T-cell (primary cell): ENCODE measurements at places on chromosomes 16 and 17.

DNA sequence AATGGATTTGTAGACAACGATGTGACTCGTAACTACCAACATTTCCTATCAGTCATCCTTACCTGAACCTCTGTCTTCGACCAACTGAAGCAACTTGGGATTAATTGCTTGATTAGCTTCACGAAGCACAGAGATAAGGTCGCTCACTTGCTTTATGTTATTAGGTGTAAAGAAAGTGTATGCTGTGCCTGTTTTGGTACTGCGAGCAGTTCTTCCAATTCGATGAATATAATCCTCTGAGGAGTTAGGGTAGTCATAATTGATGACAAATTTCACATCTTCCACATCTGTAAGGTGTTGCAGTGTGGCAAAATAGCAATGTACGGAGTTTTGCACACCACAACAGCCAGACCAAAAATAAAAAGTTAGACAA, 3.6 kb upstream of the POLG2 start:
- DNase-seq: no peak

DNA sequence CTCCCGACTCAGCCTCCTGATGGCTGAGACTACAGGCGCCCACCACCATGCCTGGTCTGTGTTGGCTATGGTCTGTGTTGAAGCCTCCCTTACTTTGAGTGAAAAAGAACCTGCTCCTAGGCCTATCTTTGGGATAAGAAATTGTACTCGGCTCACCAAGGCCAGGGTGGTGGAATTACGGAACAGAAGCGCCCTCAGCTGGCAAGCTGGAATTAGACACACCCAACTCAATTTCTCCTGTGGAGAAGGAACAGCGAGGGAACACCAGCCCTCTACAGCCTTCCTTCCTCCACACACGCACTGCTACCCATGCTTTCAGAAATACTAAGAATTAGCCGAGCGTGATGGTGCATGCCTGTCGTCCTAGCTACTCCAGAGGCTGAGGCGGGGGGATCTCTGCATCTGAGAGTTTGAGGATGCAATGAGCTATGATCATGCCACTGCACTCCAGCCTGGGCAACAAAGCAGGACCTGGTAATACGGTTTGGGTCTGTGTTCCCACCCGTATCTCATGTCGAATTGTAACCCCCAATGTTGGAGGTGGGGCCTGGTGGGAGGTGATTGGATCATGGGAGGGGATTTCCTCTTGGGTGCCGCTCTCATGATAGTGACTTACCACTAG, 40.1 kb upstream of the RBBP6 start:
- no peak for DNase-seq

DNA sequence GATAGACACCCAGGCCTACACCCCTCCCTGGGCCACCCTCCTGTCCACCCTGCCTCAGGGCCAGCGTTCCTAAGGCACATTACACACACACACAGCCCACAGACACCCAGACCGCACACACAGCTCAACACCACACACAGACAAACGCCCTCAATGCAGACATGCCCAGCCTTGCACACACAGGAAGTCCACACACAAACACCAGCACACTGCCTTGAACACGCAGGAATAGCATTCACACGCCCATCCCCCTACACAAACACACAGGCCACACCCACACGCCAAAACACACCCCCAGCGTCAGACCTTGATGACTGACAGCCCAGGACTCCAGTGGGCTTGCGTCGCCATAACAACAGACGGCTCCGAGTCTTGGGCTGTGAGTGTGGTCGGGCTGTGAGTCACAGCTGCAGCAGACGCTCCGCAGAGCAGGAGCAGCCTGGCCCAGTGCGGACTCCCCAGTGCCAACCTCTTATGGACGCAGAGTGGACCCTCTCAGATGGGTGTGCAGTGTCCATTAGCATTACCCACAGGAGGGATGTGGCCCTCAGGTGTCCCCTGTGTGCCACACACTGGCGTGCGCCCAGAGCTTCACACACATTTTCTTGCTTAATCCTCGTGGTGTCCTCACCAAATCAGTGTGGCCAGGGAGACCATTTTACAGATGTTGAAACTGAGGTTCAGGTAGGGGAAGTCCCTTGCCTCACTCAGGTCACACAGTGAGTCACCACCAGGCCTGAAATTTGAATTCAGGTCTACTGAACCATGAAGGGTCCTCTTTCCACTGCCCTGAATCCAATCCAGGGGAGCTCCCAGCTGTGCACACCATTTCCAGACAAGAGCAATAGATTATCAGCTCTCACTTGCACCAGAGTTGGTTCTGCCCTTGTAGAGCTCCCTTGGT, 17.8 kb upstream of the RAI1 start:
- peak; percentile 87 for DNase-seq

- DNase-seq: no peak
Measured at GRCh38 chr16:7268182-7268581, 64.5 kb upstream of the RBFOX1 start.

DNA sequence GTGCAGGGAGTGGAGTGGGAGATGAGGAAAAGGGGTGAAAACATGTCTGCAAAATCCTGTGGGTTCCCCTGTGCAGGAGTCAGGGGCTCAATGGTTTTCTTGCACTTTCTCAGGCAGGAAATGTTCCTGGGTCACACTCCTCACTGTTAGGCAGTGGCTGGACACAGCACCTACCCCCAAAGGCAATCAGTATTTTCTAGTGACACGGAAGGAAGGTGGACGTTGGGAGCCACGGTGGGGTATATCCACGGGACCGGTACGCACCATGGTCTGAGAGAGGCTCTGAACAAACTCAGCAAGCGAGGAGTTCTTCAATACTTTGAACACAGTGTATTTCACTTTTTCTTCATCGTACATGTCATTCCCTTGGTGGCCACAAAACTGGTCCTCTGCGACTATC, 20.9 kb downstream of the LITAFD start:
- no peak for DNase-seq

GRCh38 chr17:48068491-48068961, 20.4 kb downstream of the NFE2L1 start:
- no peak for DNase-seq

GRCh38 chr16:17147942-17148341, 322.8 kb downstream of the XYLT1 start:
- no peak for DNase-seq

GRCh38 chr17:50349243-50349600, 3.3 kb downstream of the XYLT2 start:
- no peak for DNase-seq

- DNase-seq: no peak
Measured at GRCh38 chr17:40433551-40434415, 9.5 kb upstream of the IGFBP4 start.

GRCh38 chr17:67833946-67834631, 8.8 kb downstream of the BPTF start:
- no peak for DNase-seq

- DNase-seq: no peak
Measured at GRCh38 chr16:85611444-85612190, 1.5 kb upstream of the GSE1 start.

- no peak for DNase-seq
Measured at GRCh38 chr17:64536913-64537312, 30.1 kb downstream of the CEP95 start.

DNA sequence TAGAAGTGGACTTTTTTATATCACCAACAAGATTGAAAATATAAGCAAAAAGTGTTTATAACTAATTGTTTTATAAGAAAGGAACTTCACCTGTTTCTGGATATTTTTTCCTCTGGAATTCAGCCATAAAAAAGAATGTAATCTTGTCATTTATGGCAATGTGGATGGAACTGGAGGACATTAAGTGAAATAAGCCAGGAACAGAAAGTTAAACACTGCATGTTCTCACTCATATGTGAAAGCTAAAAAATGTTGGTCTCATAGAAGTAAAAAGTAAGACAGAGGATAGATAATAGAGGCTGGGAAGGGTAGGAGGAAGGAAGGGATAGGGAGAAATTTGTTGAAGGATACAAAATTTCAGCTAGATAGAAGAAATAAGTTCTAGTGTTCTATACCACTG, 67.6 kb downstream of the NFAT5 start:
- no peak for DNase-seq

GRCh38 chr16:4021916-4022315, 94.3 kb downstream of the ADCY9 start:
- no peak for DNase-seq

DNA sequence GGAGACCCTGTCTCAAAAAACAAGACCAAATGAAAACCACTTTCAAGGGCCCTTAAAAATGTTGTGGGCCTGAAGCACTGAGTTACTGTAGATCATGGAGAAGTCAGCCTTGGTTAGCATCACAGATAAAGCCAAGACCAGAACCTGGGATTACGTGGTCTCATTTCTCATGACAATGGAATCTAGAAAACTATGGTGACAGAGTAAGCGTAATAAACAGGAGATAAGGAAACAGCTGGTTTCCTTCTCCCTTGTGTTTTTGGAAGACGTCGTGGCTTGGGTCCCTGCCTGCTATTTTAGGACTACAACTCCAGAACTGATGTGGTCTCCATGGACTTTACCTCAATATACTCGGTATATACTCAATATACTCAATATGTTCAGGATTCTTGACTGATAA, 180.7 kb upstream of the ZFHX3 start:
- DNase-seq: no peak

DNA sequence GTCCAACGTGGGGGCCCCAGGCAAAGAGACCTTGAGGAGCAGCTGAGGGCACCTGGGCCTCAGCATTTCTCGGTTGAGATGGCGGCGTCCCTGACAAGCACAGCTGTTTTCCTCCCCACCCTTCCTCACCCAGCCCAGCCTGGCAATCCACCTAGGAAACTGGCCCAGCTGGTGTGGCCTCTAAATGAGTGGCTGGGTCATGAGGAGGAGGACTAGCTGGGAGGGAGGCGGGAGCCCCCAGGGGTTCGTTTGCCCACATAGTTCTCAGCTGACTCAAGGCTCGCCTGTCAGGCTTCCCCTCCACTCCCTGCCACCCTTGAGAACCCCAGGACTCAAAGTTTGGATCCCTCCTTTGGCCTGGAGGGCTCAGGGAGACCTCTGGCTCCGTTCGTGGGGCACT, 5.9 kb downstream of the RNF222 start:
- no peak for DNase-seq

DNA sequence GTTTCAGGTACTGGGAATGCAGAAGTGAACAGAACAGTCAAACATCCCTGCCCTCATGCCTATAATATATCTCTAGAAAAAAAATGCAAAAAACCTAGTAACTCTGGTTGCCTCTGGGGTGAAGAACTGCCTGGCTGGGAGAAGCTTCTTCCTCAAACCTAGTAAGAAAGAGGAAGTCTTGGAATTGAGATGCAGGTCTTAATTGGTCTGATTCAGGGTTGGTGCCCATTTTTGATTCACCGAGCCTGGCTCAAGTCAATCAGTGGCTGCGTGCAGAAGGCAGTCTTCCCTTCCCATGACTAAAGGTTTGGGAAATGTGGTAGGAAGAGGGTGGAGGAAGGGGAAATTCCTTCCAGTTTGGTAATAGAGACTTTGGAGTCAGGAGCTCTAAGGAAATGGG, 22.4 kb downstream of the CDRT15 start:
- no peak for DNase-seq

GRCh38 chr17:77908501-77908900, 50.0 kb upstream of the TNRC6C start:
- no peak for DNase-seq

DNA sequence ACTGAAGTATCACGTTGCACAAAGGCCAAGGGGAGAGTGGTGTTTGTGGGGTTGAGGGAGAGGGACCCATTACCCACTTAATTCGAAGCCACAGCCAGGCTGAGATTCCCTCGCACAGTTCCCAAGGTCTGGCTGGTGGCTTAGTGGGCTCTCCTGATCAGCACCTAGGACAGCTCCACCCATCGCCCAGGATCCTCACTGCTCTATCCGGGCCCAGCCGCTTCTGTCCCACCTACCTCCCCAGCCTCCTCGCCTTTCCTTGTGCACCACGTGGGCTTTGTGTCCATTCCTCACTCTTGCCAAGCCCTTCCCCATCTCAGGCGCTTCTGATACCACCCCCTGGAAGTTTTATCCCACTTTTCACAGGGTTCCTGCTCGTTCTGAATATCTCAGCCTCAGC, 163.5 kb downstream of the CCT6B start:
- no peak for DNase-seq

- DNase-seq: no peak
Measured at GRCh38 chr16:89290887-89291286, 73.4 kb downstream of the ZNF778 start.

DNA sequence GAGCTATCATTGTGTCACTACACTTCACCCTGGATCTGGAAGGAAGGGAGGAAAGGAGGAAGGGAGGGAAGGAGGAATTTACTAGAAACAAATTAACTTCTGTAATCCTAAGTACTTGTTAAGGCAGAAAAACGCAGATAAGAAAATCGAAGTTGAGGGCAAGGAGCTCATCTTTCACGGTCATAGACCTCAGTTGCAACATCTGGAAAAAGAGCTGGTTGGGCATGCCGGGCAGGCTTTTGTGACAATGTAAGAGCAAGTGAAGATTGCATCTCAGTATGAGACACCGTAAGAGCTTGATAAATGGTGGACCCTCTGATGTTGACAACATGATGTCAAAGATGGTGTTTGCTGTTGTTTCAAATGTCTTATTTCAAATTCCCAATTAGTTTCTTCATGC, 721.5 kb downstream of the MAF start:
- no peak for DNase-seq

DNA sequence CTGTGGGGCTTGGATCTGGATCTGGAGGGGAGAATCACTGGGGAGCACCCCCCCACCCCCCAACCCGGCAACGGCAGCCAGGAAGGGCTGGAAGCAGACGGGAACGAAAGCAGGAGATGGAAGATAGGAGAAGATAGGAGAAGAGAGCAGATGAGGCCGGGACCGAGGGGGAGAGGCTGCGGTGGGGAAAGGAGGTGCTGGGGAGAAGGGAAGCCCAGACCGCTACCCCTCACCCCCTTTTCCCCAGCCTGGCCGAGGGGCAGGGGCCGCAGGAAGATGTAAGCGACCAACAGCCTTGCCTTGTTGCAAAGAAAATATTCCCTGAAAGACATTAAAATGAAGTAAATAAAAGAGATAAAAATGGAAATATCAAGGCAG, 26.8 kb upstream of the CBFA2T3 start:
- DNase-seq: no peak

- DNase-seq: no peak
Measured at GRCh38 chr16:77599793-77600415, 122.4 kb upstream of the NUDT7 start.

- DNase-seq: no peak
Measured at GRCh38 chr16:30947859-30948666, 805 bp upstream of the ORAI3 start.

GRCh38 chr16:17360693-17361122, 110.1 kb downstream of the XYLT1 start:
- no peak for DNase-seq

DNA sequence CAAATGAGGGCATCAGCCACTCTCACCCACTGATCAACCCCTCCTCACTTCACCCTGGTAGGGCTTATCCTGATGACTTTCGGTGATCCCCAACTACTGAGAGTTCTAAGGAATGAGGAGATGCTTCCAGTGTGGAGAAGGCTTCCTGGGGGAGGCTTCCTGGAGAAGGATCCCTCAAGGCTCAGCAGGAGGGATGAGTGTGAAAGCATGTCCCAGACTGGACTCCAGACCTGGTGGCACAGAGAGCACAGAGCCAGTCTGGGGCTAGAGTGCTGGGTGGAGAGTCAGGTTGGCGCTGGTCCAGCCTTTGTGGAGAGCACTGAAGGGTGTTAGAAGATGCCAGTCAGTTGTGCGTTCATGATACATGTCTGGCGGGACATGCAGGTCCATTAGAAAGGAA, 53.7 kb downstream of the PLD6 start:
- DNase-seq: no peak
